ENCODE measurements at places on chromosomes 11 and 22. TPM values are rescaled to one million over a fixed set of nuclear protein-coding genes. Genes with fewer than 3 reads are reported as not detected.

POU2AF3 gene
- 8.2 TPM for polyA plus RNA-seq

RTN3 gene
- polyA plus RNA-seq: 194 TPM

LMF2 gene
- polyA plus RNA-seq: 48.1 TPM

OR52H1 gene
- polyA plus RNA-seq: not detected

GRCh38 chr11:72848846-72849466 lies 34.7 kb downstream of the ATG16L2 start:
- no peak for DNase-seq

OR8D1 gene
- not detected for polyA plus RNA-seq

SESN3 gene
- 99.9 TPM for polyA plus RNA-seq

DNA sequence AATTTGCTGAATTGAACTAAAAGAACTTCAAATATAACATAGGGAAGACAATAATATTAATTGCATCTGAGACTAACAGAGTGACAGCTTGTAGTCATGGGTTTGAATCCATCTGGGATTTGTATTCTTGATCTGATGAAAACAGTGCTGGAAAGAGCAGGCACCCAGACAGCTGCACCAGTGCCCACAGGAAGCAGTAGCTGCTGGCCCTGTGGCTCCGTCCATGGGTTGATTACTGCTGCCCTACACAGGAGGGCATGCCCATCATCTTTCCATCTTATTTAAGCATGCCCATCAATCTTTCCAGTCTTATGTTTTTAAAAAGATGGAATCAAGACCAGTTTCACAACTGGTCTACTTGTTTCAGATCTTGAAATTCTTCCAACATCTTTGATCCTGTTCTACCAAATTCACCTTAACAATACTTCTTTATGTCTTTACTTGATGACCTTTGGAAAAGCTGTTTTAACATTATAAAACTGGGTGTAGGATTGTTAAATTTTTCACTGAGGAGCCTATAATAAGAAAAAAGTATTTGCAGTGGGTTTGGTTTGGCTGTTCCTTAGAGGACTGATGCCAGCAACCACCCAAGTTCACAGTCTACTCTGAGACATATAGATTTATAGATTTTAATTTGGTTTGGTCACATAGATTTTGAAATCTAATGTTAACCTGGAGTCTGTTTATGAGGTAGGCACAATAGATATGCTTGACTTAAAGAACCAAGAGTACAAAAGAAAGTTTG lies 761 bp upstream of the NXPE4 start:
- DNase-seq: no peak

DNA sequence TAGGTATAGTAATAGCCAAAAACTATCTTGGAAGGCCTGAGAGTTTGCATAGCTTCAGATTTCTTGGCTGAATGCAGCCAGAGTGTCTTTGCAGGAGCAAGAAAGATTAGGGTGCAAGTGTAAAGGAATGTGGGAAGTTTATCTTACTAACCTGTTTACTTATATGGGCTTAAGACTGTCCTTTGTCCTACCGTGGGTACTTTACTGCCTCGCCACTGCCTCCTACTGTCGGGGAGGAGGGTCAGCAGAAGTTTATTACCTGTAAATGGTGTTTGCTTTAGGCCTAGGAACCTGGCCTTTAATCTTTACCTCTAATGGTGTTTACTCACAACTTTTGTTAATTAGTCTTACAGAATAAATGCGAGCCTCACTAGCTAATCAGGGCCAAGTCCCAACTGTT lies 633.8 kb downstream of the DLG2 start:
- no peak for DNase-seq

GRCh38 chr22:40678493-40679248 lies 613 bp upstream of the MCHR1 start:
- no peak for DNase-seq

PTPN5 gene
- 1.1 TPM for polyA plus RNA-seq

PHOX2A gene
- not detected for polyA plus RNA-seq
